ENCODE measurements at places on chromosomes 1 and 21.
A peak's percentile ranks its signal among the peaks of the same experiment; 100 is the strongest.

GRCh38 chr1:19311931-19312781, at the start of the genes AKR7A2 and SLC66A1:
TSS of gene AKR7A2 (minus strand) at chr1:19312144. CDS start at chr1:19312124, 20 bp downstream.
TSS of gene SLC66A1 (plus strand) at chr1:19312326. CDS start at chr1:19317678, 5,352 bp downstream.
- DNase-seq, result peak; percentile 97

DNA sequence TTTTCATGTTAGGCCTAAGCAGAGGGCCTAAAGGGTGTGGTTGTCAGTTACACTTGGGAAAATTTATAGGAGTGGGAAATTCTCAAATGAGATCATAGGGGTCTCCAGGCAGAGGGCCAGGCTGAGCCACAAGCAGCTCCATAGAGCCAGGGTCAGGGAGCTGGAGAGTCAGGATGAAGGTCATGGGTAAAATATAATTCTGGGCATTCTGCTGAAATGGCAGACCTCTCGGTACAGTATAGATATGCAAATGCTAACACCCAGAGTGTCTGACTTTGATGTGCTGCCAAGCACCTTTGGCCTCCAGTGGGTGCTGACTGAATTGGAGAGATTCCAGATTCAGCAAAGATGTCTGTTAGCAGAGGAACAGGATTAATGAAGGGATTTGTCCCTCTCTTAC, 40.1 kb downstream of the DNM3 start:
- no peak for DNase-seq

DNA sequence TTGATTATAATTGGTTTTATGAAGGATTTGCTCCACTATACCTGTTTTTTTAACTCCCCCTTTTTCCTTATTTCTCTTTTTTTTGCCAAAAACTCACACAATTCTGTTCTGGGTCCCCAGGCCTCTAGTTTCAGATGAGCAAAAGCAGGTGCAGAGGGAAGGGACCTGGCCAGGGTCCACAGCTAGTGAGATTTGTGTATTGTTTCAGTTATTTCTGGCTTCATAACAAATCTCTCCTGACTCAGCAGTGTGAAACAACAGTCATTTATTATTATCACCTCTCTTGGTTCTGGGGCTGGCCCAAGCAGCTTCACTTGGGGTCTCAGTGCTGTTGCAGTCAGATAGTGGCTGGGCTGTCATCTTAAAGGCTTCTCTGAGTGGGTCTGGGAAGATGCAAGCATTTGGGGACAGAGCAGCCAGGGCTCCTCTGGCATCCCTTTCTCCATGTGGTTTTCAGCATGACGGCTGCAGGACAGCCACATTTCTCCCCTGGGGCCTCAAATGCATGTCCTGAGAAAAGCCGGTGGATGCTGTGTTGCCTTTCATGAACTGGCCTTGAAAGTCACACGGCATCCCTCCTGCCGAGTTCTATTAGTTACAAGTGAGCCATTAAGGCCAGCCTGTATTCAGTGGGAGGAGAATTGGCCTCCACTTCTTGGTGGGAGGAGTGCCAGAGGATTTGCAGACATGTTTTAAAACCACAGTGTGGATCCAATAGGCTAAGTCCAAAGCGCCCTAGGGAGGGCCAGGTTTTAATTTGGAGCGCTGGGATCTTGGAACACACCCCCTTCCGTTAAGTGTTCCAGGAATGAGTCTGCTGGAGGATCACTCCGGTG, 137.1 kb downstream of the CAMTA1 start:
- DNase-seq, result peak; percentile 84

GRCh38 chr1:32876341-32877210, 5.9 kb upstream of the FNDC5 start:
- peak; percentile 66 for DNase-seq

GRCh38 chr1:159882527-159882862, 17.5 kb downstream of the CFAP45 start:
- DNase-seq, result no peak

DNA sequence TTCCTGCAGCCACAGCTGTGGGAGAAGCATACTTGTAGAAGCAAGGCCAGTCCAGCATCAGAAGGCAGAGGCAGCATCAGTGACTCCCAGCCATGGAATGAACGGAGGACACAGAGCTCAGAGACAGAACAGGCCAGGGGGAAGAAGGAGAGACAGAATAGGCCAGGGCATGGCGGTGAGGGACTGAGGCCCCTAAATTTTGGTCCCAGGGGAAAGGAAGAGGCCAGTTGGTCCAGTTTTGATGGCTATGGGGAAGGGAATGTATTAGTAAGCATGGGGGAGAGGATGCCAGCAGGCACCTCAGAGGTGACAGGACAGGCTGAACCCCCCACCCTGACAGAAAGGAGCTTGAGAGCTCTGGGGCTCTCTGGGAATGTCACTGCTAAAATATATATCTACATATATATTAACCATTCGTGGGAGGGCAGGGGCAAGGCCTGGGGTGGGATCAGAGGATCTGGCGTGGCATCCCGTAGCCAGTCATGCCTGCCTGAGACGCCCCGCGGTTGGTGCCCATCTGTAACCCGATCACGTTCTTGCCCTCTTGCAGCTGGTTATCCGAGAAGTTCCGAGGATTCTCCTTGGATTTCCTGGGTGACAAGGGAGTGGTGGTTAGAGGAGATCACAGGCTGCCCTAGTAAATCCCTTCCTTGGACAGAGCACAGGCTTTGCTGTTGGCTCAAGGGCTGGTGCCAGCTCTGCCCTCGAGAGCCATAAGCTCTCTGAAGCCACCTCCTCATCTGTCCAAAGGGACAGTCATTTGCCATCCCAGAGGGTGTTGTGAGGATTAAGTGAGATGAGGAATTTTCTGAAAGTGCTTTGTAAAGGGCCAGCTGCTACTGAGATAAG, 6.7 kb downstream of the TAGLN2 start:
- no peak for DNase-seq

GRCh38 chr1:150322310-150322709, 977 bp downstream of the PRPF3 start:
- DNase-seq, result no peak

GRCh38 chr21:44400791-44401385, 47.5 kb downstream of the TRPM2 start:
- no peak for DNase-seq

DNA sequence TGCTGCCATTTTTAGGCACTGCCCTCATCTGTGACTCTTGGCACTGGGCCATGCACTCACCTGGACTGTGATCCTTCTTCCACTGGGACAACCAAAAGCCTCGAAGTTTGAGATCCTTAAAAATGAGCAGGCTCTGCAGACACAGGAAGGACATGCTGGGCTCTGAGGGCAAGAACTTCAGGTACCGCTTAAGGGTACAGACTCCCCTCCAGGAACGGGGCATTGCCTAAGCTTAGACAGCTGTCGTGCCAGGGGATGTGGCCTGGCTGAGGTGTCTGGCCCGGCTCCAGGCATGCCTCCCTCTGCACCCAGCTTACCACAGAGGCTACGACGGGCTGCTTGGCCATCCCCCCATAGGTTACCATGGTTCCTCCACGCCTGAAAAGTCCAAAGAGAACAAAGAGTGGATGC, 14.2 kb upstream of the SRSF4 start:
- DNase-seq, result no peak

- peak; percentile 82 for DNase-seq
Observed at GRCh38 chr1:205791568-205792180, 16.4 kb upstream of the RAB29 start.

DNA sequence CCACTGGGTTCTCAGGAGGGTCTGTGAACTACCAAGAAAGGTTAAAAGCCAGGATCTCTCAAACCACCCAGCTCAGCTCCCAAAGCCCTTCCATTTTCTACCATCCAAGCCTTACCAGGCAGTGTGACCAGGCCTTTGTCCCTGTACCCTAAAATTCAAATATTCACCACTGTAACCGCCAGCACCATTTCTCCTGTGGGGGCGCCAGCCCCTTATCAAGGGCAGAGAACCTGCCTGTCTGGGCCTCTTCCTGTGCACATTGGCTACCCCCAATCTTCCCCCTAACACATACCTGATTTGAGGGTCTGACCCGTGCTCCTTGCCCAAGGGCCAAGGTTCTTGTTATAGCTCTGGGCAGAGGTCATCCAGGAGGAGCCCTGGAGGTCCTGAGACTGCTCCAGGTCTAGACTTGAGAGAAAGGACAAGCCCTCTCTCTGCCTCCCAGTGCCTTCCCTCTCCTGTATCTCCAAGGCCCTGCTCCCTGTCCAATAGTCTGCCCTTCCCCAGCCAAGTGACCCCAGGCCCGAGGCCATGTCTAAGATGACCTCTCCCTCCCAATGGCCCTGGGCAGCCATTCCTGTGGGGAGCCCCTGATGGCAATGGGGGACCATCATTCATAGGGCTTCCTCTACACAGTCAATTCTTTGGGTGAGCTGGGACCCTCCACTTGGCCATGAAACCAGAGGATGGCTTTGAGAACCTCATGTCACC, 78.5 kb downstream of the FHAD1 start:
- DNase-seq, result no peak

DNA sequence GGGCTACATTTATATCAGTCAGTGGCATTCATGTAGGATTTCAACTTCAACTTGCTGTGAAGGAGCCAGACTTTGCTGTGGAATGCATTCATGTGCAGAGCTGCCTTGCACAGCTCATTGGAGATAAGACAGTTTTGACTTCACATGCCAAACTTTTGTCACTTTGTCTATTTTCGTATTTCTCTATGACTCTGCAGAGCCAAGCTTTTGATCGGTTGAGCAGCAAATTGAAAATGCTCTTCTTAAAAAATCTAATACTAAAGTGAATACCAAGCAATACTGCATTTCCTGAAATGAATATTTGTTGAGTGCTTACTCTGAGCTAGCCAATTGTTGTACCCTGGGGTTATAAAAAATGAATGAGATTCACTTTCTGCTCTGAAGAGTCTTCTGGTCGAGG, 388.7 kb downstream of the ST6GALNAC3 start:
- DNase-seq, result no peak

DNA sequence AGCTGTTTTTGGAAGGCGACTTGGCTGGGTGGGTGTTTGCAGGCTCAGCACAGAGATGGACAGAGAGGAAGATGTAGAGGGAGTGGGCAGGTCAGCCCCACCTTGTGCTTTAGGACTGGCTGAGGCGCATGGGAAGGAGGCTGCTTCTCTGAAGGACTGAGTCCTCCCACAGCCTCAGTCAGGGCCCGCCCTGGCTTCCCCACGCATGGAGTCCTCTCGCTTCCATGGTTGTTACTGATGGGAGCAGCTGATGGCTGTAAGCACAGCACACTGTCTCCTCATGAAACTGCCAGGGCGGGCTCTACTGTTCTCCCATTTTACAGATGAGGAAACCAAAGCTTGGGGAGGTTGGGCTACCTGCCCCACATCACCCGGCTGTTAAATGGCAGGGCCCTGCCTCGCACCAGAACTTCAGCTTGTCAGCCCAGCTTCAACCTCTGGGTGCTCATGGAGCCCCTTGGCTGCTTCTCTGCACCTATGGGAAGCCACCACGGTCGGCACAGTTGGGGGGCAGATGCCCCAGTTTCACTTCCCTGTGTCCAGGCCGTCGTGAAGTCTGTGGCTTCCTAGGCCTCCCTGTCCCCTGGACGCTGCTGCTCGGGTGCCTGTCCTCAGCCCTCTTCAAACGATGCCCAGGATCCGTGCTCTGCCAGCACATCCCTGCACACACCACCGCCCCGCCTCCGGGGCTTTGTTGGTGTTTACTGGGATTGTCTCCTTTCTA, 2.4 kb downstream of the TMEM201 start:
- DNase-seq, result no peak

DNA sequence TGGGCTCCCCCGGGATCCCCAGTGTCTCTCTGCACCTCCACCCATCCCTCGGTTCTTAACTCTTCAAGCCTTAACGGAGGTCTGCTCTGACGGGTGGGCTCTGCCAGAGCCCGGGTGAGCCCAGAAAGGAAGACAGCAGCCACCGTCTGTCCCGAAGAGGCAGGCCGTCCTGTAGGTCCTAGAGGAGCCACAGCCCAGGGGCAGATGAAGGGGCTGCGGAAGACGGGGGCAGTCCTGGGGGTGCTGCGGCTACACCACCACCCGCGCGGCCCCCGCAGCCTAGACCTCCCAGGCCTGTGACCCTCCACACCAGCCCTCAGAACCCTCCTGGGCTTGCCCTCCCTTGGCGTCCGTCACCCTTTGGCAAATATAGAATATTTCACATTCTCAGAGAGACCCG, 71.0 kb downstream of the UMODL1 start:
- DNase-seq, result no peak

DNA sequence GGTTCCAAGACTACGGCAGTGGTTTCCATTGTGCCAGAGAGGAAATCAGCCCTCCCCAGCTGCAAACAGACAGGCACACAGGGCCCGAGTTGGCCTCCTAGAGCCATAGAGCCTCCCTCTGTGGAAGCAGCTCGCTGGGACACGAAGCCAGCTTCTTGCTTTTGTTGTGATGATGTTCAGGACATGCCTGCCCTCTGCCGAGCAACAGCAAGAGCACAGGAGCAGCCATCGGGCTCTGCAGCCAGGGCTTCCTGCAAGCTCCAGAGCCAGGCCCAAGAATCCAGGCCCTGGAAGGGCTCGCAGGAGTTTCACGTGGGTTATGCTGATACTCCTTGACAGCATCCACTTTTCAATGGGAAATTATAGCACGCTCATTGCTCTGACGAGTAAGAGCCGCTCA, 18.5 kb downstream of the NPHP4 start:
- DNase-seq, result peak; percentile 74

GRCh38 chr1:150813028-150813707, 5.1 kb upstream of the CTSK start:
- peak; percentile 54 for DNase-seq

GRCh38 chr1:207810173-207810572, 58.3 kb downstream of the CD46 start:
- no peak for DNase-seq

DNA sequence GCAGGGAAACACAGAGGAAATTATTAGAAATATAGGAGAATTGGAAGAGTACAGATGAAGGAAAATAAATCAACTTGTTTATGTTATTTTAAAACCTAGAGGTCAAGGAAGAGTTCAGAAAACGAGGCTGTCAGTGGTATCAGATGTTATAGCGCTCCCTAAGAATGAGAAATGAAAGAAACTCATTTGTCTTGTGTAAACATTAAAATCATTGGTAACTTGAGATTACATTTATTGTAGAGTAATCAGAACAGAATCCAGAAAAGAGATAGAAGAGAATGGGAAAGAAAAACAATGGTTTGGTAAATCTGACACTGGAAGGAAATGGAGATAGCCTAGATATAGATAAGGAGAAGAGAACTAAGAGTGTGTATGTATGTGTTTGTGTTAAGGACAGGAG, 106.4 kb downstream of the ATF6 start:
- no peak for DNase-seq

GRCh38 chr1:159927211-159927848, 2.0 kb upstream of the TAGLN2 start:
- no peak for DNase-seq

DNA sequence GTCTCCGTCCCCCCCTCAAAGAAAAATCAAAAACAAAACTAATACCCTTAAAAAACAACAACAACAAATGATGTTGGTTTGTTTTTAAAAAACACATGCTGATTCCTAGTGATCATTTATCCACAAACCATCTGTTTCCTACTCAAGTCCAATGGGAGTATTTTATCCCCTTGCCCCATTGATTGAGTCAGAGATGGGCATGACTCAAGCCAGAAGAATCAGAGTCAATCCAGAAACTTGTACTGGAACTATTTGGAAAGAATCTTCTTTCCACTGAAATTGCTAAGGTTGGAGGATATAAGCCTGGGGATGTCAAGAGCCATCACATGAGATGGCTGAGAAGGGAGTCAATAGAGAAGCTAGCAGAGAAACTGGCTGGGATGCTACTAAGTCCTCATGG, 176.4 kb downstream of the MIS18A start:
- DNase-seq, result no peak
